ENCODE measurements at places on chromosomes 16 and 17.

- no peak for DNase-seq
Observed at GRCh38 chr16:64983963-64984362, 137.9 kb downstream of the CDH11 start.

- DNase-seq = no peak
Observed at GRCh38 chr16:31357324-31358109, 2.5 kb downstream of the ITGAX start.

GRCh38 chr17:35588196-35588920, 1.2 kb downstream of the AP2B1 start:
- DNase-seq = no peak

- no peak for DNase-seq
Observed at GRCh38 chr17:42323268-42323773, 35.0 kb downstream of the STAT5A start.

DNA sequence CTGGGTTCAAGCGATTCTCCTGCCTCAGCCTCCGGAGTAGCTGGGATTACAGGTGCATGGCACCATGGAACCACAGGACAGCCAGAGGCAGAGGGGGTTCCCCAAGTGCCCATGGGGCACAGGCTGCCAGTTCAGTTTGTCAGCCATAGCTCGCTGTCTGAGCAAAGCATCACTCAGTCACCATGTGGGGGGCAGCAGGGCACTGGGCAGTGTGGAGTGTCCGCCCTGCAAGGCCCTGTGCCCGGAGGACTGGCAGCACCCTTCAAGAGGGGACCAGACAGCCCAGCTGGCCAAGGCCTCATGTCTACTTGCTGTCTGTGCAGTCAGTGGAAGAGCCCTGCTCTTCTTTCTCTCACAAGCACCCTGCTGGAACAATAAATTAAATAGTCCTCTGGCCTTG, 6.4 kb downstream of the ALYREF start:
- DNase-seq = no peak

DNA sequence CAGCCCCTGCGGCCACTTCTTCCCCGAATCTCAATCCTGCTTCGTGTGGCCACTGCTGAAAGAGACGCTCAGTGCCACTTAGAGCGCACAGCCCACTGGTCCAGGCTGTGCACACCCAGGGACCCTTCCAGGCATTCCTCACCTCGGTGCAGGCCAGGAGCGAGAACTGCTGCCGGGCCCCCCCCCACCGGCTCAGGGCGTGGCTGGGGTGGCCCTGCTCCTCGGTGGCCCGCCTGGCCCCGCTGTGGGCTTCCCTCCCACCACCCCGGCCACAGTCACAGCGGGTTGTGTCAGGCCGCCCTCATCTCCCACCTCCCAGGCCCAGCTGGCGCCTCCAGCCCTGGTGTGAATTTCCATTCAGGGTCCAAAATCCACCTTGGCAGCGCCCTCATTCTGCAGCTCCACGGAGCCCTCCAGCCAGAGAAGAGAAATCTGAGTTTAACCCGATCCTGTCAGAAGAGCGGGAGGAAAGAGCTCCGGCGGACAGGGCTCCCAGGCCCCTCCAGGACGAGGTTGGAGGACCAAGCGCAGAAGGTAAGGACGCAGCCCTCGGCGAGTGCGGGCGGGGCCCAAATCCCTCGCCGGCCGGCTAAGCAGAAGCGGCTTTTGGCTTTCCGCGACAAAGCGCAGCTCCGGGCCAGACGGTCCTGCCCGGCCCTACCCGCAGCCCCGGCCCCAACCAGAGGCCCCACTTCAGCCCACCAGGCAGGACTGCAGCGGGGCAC, 12.0 kb downstream of the TBC1D16 start:
- DNase-seq = no peak

GRCh38 chr17:76714822-76715495, 4.2 kb upstream of the MXRA7 start:
- peak; percentile 56 for DNase-seq

DNA sequence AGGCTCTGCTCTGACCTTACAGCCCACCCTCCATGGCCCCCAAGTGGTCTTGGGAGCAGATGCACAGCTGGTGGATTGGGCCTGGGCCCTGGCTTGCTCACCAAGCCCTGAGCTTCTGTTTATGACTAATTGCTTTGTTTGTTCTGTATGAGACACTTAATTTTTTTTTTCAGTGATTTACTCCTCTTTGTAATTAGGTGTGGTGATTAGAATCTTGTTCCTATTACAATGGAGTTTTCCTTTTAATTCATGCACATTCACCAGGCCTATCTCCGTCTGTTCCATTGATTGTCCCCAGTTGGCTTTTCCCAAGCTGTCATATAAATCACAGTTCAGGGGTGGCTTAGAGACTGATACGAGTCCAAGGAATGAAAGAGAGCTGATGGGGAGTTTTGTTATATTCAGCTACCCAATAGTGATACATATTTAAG, 242.3 kb downstream of the CCDC182 start:
- DNase-seq = no peak

DNA sequence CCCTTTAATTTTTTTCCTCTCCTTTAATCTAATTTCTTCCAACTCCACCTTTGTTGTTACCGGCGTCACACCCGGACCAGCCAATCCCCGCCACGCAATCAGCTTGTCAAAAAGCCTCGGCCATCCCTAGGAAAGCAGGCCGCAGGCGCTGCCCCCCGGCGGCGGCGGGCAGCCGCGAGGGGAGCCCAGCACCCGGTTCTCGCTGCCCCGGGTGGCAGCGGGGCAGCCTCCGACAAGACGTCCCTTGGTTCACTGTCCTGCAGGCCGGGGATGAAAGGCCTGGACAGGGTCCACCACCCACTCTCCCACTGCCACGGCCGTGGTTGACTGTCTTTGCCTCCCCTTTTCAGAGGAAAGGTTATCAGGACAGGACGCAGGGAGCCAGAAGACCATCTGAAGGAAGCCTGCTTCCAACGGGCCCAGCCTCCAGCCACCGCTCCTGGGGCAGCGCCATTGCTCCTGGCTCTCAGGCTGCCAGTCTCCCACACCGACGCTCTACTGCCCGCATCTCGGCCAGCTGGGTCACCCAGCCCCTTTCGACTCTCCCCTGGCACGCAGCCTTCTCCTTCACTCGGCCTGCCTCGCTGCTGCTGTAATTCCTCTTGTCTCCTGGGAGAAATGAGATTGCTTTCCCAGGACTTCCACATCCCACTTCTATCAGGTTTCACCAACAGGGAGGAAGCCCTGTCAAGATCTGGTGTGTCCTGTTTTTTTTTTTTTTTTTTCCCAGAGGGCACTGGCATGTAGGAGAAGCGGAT, 2.8 kb upstream of the UBTF start:
- DNase-seq = peak; percentile 45

DNA sequence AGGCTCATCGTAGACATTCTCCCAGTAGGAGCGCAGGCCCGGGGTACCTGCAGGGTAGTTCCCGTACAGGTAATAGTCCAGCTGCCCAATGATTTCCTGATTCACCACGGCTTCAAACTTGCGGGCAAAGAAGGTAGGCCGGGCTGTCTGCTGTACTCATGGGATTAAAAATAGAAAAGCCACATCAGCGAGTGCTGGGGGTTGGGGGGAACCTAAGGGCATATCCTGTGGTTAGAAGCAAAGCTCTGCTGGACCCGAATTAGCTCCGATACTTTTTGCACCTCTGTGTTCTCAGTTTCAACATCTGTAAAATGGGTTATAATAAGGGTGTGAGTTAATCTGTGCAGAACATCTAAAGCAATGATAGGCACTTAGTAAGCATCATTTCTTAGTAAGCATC, 336.2 kb downstream of the XYLT1 start:
- no peak for DNase-seq

- no peak for DNase-seq
Observed at GRCh38 chr16:56202036-56202435, 10.7 kb downstream of the GNAO1 start.

GRCh38 chr16:65343556-65343955, 221.7 kb upstream of the CDH11 start:
- no peak for DNase-seq

DNA sequence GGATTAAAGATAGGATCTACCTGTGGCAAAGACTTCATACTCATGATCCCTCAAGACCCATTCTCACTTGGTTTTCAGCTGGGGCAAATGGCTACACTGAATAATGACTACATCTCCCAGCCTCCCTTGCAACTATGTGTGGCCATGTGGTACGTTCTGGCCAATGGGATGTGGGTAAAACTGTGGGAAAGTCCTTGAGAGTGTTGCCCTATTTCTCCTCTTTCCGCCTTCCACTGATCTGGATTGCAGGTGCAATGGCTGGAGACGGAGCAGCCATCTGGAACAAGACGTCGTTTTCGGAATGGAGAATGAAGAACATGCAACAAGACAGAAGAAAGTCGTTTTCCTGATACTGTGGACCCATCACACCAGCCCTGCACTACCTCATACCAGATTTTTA, 48.5 kb downstream of the HAPSTR1 start:
- DNase-seq = no peak

GRCh38 chr17:1936766-1937165, 88.4 kb downstream of the RTN4RL1 start:
- no peak for DNase-seq

- no peak for DNase-seq
Observed at GRCh38 chr17:80151333-80151732, 4.4 kb upstream of the EIF4A3 start.

DNA sequence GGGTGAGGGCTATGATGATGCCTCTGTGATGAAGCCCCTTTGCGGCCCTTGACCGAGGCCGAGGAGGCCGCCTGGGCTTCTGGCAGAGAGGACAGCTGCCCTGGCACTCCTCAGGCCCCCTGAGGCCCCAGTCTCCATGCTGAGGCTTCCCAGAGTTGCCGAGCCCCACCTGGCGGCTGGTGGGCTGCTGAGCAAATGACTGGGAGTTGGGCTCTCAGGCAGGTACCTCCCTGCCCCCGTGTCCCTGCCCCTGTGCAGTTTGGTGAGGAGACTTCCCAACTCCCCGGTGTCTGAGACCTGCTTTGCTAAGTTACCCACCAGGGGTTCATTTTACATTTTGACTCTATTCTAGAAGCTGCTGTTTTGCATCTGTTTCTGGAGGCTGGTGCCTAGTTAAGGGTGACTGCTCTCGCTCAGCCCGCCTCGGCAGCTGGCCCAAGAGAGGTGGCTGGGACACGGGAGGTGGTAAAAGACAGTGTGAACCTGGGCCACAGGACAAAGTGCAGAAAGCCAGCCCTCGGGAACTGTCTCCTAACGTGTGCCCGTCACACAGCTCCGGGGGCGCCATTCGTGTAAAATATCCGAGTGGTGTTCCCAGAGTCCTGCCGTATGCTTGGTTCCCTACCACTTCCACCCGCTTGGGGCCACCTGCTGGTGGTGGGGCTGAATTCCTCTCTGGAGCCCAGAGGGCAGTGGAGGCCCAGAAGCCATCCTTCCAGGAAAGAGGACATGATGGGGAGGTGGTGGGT, 134.5 kb downstream of the RAB11FIP4 start:
- no peak for DNase-seq

- no peak for DNase-seq
Observed at GRCh38 chr16:50384500-50385135, 15.8 kb upstream of the BRD7 start.

DNA sequence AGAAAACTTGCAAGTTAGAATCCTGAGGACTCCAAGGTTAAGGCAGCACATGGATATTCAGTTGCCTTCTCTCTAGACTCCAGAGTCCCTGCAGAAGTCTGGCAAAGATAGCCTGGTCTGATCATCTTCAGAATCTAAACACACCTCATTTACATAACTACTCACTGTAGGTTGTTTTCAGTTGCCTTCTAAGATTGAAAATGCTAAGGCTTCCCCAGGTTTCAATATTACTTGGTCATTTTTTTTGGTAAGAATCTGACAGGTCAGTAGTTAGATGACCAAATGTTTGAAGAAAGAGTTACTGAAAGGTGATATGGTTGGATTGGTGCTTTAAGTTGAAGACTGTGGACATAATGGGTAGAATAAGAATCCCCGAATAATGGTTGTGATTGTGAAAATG, 205.4 kb upstream of the KCNJ16 start:
- DNase-seq = no peak

GRCh38 chr16:88650749-88651275, at the start of gene CYBA:
CYBA (minus strand) TSS chr16:88651053; CDS start chr16:88651013, 40 bp downstream.
- DNase-seq = no peak

DNA sequence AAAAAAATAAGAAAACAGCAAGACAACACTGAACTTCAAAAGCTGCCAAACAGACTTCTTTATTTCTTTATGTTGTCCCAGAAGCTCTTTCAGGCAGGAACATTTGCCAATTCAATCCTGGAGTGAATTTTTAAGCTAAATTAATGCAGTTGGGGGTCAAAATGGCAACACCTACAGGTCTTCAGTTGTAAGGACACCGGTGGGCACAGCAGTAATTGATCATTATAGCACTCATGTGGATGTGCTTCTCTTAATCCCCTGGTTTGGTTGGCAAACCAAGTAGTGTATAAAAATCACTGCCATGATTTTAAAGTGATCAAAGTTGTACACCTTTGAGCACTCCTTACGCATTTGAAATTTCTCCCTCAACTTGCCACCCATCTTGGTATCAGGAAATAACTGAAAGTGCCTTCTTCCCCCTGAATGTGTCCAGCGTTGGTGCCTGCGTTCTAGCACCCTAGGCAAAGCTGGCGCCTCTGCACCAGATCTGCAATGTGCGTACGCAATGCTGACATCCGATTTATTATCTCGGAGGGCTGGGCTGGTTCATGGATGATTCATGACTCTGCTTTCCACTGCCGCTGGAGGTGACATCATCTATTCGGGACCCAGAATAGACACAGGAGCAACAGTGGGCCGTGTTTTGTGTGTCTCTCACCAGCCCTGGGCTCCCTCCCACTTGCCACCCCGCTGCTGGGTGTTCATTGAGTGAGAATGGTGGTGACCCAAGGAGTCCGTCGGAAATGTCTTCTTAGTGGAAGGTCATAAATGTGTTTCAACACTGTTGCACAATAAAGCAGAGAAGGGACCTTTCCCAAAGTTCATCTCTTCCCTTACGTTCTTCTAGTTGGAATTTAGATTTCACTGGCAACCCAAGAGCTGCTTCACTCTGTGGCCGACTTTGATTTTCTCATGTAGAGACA, 203.4 kb downstream of the CCDC182 start:
- DNase-seq = no peak

DNA sequence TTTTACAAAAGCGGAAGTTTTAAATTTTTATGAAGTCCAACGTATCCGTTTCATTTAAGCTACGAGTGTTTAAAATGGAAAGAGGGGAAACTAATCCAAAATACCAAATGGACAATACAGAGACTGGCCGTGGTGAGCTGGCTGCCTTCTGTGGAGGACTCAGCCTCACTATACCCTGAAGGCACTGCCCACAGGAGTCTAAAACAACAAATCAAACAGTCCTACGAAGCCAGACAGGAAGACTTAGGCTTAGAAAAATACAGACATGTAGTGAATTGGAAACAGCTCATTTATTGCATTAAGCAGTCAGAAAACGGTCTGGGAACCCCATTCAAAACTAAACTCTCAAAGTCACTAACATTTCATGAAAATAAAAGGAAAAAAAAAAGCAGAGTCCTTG, 75.1 kb downstream of the CYTH1 start:
- no peak for DNase-seq

- DNase-seq = no peak
Observed at GRCh38 chr16:85728879-85729278, 22.0 kb downstream of the C16orf74 start.

- no peak for DNase-seq
Observed at GRCh38 chr17:31530391-31530985, 139.0 kb downstream of the RAB11FIP4 start.
